Osteocyte (in vitro differentiated cells): ENCODE measurements at places on chromosomes 6 and 20. TPM values are rescaled to one million over a fixed set of nuclear protein-coding genes. Genes with fewer than 3 reads are reported as not detected.
A peak's percentile ranks its signal among the peaks of the same experiment; 100 is the strongest.

ADGRF4 gene
- not detected in 2 replicates for total RNA-seq

MAPK13 gene
- 1.5 and 1.6 TPM in 2 replicates for total RNA-seq

SRMS gene
- not detected in 2 replicates for total RNA-seq

CST1 gene
- total RNA-seq, result not detected in 2 replicates

CALHM5 gene
- 4.9 and 5.6 TPM in 2 replicates for total RNA-seq

GSTA3 gene
- not detected in 2 replicates for total RNA-seq

SLC22A2 gene
- not detected in 2 replicates for total RNA-seq

PHACTR3 gene
- total RNA-seq, result not detected in 2 replicates

NCOA6 gene
- 33.4 and 33.9 TPM in 2 replicates for total RNA-seq

SIRPB2 gene
- not detected in 2 replicates for total RNA-seq

DNA sequence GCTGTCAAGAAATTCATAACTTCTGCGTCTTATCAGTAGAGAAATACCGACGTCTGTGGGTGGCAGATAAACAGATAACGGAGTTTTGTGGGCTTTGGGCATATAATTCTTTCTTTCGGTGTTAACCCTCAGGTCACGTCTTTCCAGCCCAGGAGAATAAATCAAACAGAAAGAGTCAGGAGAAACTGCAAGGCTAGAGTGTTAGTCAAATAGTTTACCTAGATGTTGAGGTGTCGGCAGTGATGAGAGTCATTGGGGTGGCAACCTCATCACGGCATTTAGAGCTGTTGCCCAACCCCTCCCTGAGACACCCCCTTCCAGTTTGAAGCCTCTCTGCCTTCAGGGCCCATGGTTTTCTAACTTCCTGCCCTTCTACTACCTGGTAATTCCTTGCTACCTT is 49.5 kb downstream of the ADTRP start:
- no peak overlapping the region for H3K27ac ChIP-seq
- H3K27me3 ChIP-seq, result no peaks in the 10 kb centered on the region
- H3K4me3 ChIP-seq, result no peak overlapping the region

- no peak for DNase-seq
- no peak overlapping the region for H3K4me3 ChIP-seq
- peaks cover 1% of the 10 kb centered on the region for H3K36me3 ChIP-seq
- no peak overlapping the region for H3K27ac ChIP-seq
These were observed 568.7 kb upstream of the RNF217 start for GRCh38 chr6:124393536-124393935.

DNA sequence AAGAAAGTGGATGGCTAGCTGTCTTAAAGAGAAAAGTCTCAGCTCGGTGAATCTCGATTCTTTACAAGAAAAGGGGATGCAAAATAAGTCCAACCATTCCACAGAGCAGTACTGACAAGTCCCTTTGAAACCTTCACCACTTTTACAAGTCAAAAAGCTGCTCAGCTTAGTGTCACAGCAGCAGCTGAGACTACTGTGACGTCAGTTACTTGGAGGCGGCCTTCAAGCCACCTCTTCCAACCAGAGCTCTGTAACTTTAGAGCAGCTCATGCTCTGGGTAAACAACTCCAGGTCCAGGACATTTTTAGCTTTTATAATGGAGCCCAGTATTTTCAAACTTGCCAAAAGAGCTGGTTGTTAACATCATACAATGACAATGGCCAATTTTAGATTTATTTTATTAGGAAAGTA is at the start of gene KIAA0408:
Gene KIAA0408, minus strand, starts transcription at position 159 of the 411 bp plus-strand sequence. CDS start 5,408 bp downstream, outside the sequence.
- H3K4me1 ChIP-seq, result peaks cover 16% of the 10 kb centered on the region
- no peaks in the 10 kb centered on the region for H3K27me3 ChIP-seq
- no peaks in the 10 kb centered on the region for H3K36me3 ChIP-seq
- DNase-seq, result no peak
- H3K4me3 ChIP-seq, result no peak within 1 kb of the TSS

GRCh38 chr20:5001174-5002076 is at the start of gene SLC23A2:
TSS of gene SLC23A2 (minus strand) at chr20:5001510. CDS start at chr20:4932562, 68,948 bp downstream.
- no peaks in the 10 kb centered on the region for H3K27me3 ChIP-seq
- peak within 1 kb of the TSS; percentile 44 for H3K27ac ChIP-seq
- peak within 1 kb of the TSS; percentile 87 for H3K4me3 ChIP-seq

DNA sequence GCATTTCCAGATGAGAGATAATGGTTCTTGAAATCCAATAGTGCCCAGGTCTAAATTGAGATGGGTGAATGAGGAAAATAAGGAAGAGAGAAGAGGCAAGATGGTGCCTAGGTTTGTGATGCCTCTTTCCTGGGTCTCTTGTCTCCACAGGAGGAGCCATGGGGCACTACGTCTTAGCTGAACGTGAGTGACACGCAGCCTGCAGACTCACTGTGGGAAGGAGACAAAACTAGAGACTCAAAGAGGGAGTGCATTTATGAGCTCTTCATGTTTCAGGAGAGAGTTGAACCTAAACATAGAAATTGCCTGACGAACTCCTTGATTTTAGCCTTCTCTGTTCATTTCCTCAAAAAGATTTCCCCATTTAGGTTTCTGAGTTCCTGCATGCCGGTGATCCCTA is 6.8 kb downstream of the HFE start:
- H3K27me3 ChIP-seq, result peaks cover 5% of the 10 kb centered on the region
- no peaks in the 10 kb centered on the region for H3K4me1 ChIP-seq
- no peaks in the 10 kb centered on the region for H3K36me3 ChIP-seq
- no peak for DNase-seq
- no peak overlapping the region for H3K27ac ChIP-seq
- H3K4me3 ChIP-seq, result no peak overlapping the region

GRCh38 chr6:166768761-166769160 is 141.7 kb upstream of the RPS6KA2 start:
- no peaks in the 10 kb centered on the region for H3K36me3 ChIP-seq
- no peak overlapping the region for H3K27ac ChIP-seq

DNA sequence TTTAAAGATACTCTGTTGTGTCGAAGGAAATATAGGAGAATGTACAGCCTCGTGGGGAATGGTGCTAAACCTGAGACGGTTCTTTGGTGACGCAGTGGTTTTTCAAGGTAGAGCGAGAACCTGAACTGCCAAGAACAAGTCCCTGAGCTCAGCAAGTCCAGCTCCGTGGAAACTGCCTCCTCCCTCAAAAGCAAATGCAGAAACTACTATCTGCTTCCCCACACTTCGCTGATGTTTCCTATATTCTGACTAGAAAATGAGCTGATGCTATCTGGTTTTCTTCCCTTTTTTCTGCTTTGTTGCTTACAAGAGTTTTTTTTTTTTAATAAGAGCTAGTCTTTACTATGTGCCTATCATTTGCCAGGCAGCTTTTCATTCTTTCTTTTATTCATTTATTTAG is 85.3 kb upstream of the LY86 start:
- H3K27ac ChIP-seq, result no peak overlapping the region
- H3K36me3 ChIP-seq, result no peaks in the 10 kb centered on the region
- H3K27me3 ChIP-seq, result peaks cover 12% of the 10 kb centered on the region

DNA sequence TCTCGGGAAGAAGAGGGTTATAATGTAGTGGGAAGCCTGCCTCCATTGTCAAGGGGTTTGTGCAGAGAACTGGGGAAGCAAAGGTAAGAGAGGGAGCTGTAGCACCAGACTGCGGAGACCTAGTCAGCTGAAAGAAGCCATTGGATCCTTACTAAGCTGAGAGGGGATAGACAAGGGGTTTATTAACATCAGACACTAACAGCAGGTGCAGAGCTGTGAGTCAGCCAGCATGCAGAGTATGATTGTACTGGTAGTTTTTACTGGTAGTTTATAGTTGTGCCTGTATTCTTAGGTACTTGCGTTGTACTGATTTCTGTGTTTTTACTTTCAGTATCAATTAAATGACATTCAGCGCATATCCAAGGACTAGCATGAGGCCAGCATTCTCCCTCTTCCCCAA is 17.8 kb upstream of the COL19A1 start:
- H3K36me3 ChIP-seq, result peaks cover 2% of the 10 kb centered on the region
- no peak overlapping the region for H3K4me3 ChIP-seq
- peaks cover 32% of the 10 kb centered on the region for H3K27me3 ChIP-seq
- no peak for DNase-seq
- no peak overlapping the region for H3K27ac ChIP-seq

DNA sequence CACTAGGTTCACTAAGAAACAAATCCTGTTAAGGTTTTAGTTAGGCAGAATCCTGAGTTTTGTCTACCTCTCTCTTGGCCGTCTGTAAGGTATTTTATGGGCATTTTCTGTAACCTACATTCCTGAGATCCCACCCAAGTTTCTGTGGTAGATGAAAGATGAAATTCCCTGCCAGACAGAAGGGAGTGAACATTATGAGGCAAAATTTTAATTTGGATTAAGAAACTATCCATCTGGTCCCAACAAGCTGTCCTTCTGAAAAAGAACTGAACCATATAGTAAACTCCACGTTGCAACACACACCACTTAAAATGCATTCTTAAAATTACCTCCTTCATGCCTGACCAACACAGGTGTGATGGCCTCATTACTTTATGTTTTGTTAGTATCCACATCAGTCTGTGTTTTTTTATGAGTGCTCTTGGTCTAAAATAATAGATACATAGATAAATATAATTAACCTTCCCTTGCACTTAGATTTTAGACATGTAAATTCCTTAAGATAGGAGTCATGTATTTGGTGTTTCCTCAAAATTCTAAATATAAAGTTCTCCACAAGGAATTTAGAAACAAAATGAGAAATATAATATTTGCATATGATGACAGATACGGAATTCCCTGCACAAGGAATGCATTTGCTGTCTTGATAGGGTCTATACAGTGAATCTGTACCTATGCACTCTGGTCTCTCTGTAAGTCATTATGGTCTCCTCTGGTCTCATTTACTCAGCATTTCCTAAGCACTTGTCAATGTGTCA is 86.5 kb downstream of the CHD6 start:
- H3K27me3 ChIP-seq, result no peaks in the 10 kb centered on the region
- H3K36me3 ChIP-seq, result peaks cover 9% of the 10 kb centered on the region
- H3K4me1 ChIP-seq, result peaks cover 9% of the 10 kb centered on the region
- H3K4me3 ChIP-seq, result no peak overlapping the region
- H3K27ac ChIP-seq, result no peak overlapping the region

DNA sequence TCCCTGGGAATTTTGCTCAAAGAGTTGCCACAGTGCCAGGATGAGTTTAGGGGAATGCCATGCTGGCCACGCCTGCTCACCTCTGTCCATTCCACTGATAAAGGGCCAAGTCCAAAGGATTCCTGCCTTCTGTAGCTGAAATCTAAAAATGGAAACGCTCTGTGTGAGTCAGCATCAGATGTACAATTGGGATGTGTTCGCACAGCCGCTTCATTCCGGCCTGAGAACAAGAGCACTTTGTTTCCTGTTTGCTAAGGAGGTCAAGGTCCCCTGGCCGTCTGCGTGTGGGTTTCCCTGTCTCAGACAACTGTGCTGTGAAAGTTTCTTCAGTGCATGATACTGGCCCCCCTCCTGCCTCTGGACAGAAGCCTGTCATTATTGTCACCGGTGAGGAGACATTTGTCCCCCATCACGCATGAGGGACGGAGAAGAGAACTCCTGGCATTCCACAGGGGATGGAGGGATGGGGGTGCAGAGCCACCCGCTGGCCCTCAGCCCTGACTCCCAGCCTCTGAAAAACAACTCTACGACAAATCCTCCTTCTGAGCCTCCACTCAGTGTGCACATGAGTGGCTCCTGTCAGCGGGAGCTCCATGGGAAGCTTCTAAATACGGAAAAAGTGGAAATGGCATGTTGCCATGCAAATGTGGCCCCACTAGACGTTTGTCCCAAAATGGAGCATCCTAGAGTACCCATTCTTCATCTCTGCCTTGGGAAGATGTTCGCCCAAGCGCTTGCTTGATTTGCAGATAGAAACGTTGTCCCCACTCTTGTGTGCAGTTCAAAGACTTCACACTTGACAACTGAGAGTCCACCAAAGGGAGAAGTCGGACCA is 143.5 kb upstream of the AFDN start:
- no peak for DNase-seq
- peaks cover 3% of the 10 kb centered on the region for H3K36me3 ChIP-seq
- peaks cover 45% of the 10 kb centered on the region for H3K27me3 ChIP-seq
- no peak overlapping the region for H3K4me3 ChIP-seq
- H3K4me1 ChIP-seq, result peaks cover 25% of the 10 kb centered on the region
- peak overlapping the region; percentile 68 for H3K27ac ChIP-seq

DNA sequence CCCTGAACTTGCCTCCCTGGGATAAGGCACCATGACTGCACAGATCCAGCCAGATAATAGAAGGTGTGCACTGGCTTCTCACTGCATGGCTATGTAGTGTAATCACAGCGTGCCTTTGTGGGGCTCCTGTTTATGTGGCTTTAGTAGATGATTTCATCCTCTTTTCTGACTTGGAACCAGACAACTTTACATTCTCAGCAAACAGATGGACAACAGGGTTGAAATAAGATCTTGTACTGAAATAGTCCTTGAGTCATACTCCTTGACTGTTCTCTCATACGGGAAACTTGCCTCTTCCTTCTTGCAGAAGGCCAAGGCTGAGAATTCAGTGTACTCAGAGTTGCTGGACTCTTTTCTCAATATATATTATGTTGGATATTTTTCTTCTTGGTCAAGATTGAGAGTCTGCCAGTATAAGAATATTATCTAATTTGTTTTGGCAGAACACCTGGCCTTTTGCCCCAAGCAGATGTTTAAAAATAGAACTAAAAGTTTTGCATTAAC is 25.0 kb upstream of the RNF144B start:
- H3K27ac ChIP-seq, result peak overlapping the region; percentile 43
- H3K4me3 ChIP-seq, result no peak overlapping the region
- peaks cover 5% of the 10 kb centered on the region for H3K36me3 ChIP-seq
- no peak for DNase-seq
- H3K4me1 ChIP-seq, result peaks cover 10% of the 10 kb centered on the region

GRCh38 chr6:89122625-89123024 is 4.8 kb upstream of the SRSF12 start:
- H3K27me3 ChIP-seq, result no peaks in the 10 kb centered on the region
- H3K27ac ChIP-seq, result no peak overlapping the region
- no peaks in the 10 kb centered on the region for H3K36me3 ChIP-seq
- no peak overlapping the region for H3K4me3 ChIP-seq
- no peak for DNase-seq

- no peak overlapping the region for H3K27ac ChIP-seq
- no peak for DNase-seq
- no peak overlapping the region for H3K4me3 ChIP-seq
- no peaks in the 10 kb centered on the region for H3K36me3 ChIP-seq
- H3K4me1 ChIP-seq, result peaks cover 16% of the 10 kb centered on the region
- H3K27me3 ChIP-seq, result peaks cover 29% of the 10 kb centered on the region
These were observed 50.5 kb downstream of the BMP7 start for GRCh38 chr20:57215826-57216471.

DNA sequence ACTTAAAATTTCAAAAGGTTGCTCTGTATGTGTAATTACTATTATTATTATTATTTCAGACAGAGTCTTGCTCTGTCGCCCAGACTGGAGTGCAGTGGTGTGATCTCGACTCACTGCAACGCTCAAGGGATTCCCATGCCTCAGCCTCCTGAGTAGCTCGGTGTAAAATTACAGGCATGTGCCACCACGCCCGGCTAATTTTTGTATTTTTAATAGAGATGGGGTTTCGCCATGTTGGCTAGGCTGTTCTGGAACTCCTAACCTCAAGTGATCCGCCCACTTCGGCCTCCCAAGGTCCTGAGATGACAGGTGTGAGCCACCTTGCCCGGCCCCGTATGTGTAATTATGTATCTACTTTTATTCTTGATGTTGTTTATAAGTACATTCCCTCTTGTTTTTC is 65.3 kb upstream of the ZNF217 start:
- no peak overlapping the region for H3K4me3 ChIP-seq
- H3K27me3 ChIP-seq, result no peaks in the 10 kb centered on the region
- no peaks in the 10 kb centered on the region for H3K36me3 ChIP-seq
- H3K27ac ChIP-seq, result no peak overlapping the region
